ENCODE measurements at places on chromosomes 13 and 19.
A peak's percentile ranks its signal among the peaks of the same experiment; 100 is the strongest.

- DNase-seq = no peak
These were observed at the start of gene CEACAM6 for GRCh38 chr19:41755328-41755913. TSS of gene CEACAM6 (plus strand) at chr19:41755530. CDS start at chr19:41755639, 109 bp downstream.

- DNase-seq = no peak
These were observed 126.7 kb downstream of the STARD13 start for GRCh38 chr13:33158816-33159215.

GRCh38 chr19:53086949-53087348 is 16.3 kb downstream of the ZNF160 start:
- DNase-seq = no peak

DNA sequence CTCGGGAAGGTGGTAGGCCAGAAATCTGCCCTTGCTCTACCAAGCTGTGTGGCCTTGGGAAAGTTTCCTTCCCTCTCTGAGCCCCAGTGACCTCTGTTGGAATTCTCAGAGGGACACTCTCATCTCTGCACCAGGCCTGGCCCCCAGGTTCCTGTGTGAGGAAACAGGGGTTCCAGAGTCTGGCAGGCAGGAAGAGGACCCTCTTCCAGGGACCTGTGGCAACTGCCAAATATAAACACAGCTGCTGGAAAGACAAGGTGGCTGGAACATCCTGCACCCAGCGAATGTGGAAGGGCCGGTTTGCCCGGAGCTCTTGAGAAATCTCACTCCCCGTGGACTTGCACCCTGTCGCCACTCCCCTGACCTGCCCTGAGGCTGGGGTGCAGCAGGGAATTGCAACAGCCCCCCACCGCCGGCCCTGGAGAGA is 52.8 kb downstream of the GADD45B start:
- no peak for DNase-seq

- no peak for DNase-seq
These were observed 23.2 kb downstream of the CATSPERD start for GRCh38 chr19:5743630-5744029.

GRCh38 chr19:55071129-55071502 is 4.6 kb upstream of the EPS8L1 start:
- DNase-seq = peak; percentile 88

GRCh38 chr13:102122147-102122546 is 279.7 kb downstream of the FGF14 start:
- DNase-seq = no peak

DNA sequence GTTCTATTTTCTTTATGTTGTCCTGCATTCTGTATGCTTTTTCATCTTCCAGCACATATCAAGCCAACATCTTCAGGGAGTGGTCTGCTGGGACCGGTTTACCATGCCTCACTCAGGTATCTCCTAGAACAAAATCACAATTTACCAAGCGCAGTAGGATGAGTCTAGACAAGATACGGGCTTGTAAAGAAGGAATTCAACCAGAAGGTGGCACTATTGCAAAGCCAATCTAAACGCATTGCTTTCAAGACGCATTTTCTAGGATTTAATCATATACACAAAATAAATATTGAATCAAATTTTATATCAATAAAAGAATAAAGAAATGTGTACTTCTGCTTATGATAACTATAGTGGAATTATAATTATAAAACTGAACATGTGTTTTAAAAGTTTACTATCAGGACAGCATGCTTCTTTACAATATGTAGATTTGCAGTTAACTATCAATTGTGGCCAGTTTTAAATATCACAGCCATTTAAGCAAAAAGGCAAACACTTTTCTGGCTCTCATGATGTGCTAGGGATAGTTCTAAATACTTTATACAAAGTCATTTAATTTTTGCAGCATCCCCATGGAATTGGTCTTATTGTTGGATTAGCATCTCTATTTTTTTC is 16.1 kb upstream of the TPP2 start:
- DNase-seq = peak; percentile 51

DNA sequence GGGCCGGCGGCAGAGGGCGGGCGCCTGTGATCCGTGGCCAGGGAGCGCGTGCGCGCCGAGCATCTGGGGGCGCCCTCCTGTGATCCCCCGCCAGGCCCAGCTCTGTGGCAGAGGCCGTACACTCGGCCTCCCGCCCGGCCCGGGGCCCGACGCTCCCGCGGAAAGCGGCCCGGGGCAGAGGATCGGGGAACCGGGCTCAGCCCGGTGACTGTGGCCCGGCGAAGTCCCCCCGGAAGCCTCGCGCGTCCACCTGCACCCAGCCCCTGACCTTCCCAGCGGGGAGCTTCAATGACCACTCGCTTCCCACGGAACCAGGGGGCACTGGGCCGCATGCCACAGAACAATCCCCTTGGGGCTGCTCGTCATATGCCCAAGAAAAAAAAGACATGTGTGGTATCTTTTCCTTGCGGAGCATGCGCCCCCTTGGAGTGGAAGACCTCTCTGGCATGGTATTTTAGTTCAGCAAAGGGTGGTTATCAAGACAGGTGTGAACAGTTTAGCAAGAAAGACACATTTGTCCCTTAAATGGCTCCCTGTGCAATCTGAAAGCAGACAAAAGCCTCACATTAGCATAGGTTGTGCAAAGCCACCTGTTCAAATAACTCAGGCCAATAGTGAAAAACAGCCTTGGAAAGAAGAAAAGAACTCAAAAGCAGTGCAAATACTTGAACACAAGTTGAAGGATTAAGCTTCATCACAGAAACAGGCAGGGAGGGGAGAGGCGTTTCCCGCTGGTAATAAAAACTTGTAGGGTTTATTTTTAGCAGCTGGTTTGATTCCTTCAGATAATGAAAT is 290.9 kb upstream of the SOX21 start:
- no peak for DNase-seq

DNA sequence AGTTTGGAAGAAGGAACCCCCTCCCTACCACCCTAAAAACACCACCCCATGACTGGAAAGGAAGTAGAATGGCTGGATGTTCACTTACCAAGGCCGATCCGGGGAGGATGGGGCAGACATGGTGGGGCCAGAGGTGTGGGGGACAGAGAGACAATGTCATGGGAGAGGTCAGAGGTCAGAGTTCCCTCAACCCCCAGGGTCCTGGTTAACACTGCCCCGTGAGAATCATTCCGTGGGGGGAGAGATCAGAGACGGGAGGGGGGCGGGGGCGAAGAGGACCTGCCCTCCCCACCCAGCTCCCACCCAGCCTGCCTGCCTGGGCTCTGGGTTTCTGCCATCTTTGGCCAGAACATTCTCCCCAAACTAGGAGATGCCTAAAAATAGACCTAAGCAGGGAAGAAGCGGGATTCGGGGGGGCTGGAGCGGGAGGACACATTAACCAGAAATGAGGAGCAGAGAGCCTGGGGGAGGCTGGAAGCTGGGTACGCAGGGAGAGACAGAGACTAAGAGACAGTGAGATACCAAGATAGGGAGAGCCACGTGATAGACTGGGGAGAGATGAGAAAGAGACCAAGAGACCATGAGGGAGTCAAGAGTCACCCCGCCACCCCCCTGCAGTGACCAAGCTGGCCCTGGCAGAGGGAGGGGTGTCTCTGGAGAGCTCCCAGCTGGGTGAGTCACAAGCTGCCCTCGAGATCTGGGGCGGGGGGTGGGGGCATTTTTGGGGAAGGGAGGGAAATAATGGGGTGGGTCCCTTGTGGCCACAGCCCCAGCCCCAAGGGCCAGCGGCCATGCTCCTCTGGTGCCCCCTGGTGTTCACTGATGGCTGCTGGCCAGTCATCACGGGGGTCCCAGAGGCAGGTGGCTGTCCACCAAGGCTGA is 6.1 kb upstream of the KANK2 start:
- DNase-seq = peak; percentile 11

GRCh38 chr13:61685682-61686012 is 270.0 kb upstream of the PCDH20 start:
- no peak for DNase-seq

DNA sequence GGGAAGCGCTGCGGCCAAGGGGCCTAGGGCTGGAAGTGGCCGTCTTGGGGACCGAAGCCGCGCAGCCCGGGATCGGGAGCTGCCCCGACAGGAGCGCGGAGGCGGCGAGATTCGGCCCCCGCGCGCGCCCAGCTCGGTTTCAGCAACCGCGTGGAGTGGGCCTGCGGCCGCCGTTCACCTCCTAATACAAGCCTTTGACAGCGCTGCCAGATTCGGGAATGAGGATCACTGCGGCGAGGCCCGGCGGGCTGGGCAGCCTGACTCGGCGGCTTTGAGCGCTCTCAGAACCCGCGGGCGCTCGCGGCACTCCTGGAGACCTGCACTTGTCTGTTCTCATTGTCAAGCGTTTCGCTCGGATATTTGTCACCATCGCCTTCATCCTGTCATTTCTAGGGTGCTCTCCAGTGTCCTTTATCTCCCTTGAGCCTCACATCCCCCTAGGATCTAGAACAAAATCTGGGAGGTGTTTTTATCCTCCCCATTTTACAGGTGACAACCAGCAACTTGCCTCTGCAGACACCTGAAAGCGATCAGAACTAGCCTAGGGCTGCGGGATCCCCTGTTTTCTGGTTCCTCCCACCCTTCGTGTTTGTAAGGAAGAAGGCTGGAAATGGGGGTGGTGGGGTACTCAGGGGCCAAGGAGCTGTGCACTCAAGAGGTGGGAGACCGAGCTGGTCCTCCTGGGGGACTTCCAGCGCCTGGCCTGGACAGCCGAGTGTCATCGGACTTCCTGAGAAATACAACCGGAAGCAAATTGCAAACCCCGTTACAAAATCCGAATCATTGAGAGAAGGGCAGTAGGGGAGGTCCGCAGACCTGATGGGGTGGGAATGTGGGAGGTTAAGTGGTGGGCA is 1.5 kb upstream of the CDX2 start:
- DNase-seq = no peak

GRCh38 chr13:110869805-110870706 is 44.8 kb downstream of the ANKRD10 start:
- peak; percentile 100 for DNase-seq

DNA sequence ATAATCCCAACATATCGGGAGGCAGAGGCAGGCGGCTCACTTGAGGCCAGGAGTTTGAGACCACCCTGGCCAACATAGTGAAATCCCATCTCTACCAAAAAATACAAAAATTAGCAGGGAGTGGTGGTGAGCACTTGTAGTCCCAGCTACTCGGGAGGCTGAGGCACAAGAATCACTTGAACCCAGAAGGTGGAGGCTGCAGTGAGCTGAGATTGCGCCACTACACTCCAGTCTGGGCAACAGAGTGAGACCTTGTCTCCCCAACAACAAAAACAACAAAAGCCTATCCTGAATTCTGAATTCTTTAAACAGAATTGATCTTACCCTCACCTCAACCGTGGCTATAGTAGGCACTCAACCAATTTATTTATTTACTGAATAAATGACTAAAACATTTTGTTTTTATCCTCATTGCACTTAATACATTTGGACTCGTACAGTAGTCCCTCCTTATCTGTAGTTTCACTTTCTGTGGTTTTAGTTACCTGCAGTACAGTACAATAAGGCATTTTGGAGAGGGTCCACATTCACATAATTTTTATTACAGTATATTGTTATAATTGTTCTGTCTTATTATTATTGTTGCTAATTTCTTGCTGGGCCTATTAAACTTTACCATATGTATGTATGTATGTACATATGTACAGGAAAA is 98.8 kb downstream of the TBC1D4 start:
- no peak for DNase-seq

DNA sequence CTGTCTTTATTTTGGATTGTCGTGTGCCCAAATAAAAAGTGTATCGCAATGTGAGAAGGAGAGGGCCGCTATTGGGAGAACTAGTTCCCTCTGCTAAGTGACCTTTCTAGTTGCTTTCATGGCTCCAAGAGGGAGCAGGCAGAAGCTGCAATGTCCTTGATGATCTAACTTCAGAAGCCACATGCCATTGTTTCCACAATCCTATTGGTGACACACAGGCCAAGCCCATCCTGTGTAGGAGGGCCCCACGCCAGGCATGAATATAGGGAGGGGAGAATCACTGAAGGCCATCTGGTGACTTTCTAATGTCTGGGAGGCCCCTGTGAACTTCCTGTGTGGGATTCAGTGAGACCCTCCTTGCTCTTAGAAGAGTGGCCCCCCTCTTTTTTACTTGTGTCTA is 47.8 kb upstream of the KPNA3 start:
- no peak for DNase-seq

- DNase-seq = no peak
These were observed 5.7 kb downstream of the MCF2L start for GRCh38 chr13:112974671-112975070.

DNA sequence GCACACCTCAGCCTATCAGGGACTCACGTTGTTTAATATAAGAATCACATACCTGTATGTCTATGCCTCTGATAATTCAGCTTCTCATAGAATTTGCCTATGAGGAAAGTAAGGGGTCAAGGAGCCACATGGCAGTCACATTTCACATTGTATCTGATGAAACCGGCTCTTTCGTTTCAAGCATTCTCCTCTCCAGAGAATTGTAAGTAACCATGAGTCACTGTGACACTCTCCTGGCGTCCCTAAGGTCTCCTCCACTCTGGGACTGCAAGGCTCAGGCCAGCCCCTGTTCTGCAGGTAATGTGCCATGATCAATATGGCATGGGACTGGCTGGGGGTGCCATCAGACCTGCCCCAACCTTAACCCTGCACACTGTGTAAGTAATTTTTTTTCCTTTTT is 503.3 kb downstream of the COG6 start:
- DNase-seq = no peak

DNA sequence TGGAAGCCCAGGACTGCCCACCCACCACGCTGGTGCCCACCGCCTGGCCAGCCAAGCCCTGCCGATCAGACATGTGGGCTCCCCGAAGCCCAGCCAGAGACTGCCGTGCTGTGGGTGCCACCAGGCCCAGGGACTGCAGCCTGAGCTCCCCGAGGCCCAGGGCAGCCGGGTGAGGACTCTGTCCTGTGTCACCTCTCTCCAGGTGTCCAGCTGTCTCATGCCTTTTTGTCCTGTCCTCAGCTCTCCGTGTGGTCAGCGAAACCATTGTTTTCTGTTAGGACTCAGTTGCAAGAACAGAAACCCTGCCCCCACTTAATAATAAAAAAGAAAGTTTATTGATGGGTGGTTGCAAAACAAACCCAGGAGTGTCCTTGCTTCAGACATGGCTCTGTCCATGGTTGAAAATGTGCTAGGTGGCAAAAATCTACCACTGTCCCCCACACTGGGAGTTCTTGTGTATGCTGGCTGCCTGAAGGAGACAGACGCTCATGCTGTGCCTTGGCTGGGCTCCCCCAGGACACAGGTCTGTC is 9.9 kb downstream of the PLEKHF1 start:
- no peak for DNase-seq

DNA sequence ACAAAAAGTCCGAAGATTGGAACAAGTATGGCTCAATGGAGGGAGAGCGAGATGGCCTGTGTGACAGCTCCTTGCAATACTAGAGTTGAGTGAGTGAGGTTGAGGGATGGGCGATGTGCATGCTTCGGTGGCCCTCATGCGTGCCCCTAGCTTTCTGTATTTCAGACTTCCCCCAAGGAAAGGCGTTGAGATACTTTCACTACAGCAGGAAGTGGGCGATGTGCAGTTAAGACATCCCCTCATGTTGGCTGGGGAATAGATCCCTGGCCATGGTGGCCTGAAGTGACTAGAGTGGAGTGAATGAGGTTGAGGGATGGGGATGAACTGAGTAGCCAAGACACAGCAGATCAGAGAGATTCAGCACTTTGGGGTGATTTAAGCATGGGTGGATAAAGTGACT is 633.9 kb upstream of the GPC6 start:
- no peak for DNase-seq
